ENCODE measurements at places on chromosomes 7 and 10. TPM values are rescaled to one million over a fixed set of nuclear protein-coding genes. Genes with fewer than 3 reads are reported as not detected.

GRCh38 chr10:26802527-26802926 is 58.2 kb downstream of the ABI1 start:
- DNase-seq = no peak

Gene EPDR1
- 31.3 TPM for total RNA-seq

DNA sequence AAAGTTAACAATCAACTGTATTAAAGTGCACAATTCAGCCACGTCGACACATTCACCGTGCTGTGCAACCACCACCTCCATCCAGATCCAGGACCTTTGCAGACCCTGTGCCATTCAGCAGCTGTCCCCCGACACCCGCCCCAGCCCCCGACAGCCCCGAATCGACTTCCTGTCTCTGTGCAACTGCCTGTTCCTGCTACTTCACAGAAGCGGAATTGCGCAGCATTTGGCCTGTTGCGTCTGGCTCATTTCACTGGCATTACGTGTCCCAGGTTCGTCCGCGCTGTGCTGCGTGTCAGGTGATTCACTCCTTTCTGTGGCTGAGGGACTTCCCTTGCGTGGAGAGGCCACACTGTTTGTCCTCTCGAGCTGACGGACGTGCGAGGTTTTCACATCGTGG is 33.2 kb upstream of the DNAAF5 start:
- peak; percentile 70 for DNase-seq

GRCh38 chr10:33009244-33010131 is 51.5 kb upstream of the ITGB1 start:
- no peak for DNase-seq

GRCh38 chr10:122276611-122277208 is 5.6 kb downstream of the BTBD16 start:
- no peak for DNase-seq

Gene LANCL2
- total RNA-seq = 6.5 TPM

Data from posterior vena cava (tissue), 2 donors.